ENCODE measurements at places on chromosomes 16 and 17.
A peak's percentile ranks its signal among the peaks of the same experiment; 100 is the strongest.

DNA sequence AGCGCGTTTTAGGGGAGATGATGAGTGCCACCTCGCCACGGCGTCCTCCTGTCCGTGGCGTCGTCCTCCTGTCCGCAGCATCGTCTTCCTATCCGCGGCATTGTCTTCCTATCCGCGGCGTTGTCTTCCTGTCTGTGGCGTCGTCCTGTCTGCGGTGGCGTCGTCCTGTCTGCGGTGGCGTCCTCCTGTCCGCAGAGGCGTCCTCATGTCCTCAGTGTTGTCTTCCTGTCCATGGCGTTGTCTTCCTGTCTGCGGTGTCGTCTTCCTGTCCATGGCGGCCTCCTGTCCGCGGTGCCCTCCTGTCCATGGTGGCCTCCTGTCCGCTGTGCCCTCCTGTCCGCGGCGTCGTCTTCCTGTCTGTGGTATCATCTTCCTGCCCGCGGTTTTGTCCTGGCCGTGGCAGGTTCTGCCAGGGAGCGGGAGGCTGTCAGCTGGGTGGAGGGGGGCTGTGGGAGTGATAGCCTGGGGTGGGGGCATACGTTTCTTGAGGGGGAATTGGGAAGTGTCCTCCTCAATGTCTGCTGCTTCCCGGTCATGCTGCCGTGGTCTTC is 30.9 kb downstream of the TBCD start:
- peak; percentile 23 for DNase-seq

DNA sequence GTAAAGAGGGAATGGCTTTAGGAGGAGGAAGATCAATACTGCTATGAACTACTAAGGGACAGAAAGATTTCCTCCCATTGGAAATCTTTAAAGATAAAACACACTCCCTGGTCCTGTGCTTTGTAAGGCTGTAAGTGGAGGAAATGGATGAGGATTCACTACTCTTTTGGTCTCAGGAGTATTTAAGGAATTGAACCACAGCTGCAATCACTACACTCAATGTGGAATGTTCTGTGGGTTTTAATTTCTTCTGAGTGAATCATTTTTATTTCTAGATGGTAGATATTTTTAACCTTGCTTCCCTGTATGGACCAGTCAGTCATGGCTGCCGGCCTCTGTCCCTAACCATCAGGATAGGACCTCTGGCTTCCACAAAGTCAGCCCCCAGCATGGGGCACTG is 65.6 kb downstream of the SDR42E1 start:
- DNase-seq: no peak

DNA sequence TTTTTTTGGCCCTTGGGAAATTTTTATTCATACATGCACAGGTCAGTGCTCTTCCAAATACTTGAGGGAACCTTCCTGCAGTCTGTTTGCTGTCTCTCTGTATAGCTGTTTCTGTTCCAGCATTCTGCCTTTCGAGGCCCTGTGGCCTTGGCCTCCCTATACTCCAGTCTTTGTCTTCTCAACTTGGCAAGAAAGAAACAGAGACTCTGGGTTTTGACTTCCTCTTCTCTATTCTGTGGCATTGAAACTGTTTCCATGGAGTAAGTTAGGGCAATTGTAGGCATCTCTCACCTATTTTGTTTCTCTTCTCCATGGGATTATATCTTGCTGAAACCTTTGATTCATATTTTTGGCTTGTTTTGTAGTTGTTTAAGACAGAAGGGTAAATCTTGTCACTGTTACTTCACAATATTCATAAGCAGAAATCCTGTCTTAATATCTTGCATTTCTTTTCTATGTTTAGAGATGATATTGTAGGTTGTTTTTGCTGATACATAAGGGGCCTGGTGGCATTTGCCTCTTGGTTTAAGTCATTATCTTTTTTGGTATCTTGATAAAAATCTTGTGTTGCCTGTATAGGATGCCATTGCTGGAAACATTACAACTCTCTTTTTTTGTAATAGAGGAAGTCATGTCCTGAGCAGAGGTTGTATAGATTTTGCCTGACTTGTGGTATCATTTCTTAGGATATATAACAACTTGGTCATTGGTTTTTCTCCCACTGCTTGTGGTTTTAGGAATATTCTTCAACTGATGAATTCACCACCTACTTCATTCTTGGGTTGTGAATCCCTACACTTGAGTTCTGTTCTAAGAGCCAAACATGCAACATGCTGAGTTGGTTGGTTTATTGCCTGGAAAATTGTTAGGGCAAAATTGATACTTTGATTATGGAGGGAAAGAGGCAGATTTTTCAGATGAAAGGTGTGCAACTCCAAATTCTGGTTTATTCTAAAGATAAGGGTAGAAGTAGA is 168.6 kb downstream of the FTO start:
- DNase-seq: no peak

- DNase-seq: no peak
Observed at GRCh38 chr16:68704232-68704867, 32.7 kb upstream of the CDH1 start.

DNA sequence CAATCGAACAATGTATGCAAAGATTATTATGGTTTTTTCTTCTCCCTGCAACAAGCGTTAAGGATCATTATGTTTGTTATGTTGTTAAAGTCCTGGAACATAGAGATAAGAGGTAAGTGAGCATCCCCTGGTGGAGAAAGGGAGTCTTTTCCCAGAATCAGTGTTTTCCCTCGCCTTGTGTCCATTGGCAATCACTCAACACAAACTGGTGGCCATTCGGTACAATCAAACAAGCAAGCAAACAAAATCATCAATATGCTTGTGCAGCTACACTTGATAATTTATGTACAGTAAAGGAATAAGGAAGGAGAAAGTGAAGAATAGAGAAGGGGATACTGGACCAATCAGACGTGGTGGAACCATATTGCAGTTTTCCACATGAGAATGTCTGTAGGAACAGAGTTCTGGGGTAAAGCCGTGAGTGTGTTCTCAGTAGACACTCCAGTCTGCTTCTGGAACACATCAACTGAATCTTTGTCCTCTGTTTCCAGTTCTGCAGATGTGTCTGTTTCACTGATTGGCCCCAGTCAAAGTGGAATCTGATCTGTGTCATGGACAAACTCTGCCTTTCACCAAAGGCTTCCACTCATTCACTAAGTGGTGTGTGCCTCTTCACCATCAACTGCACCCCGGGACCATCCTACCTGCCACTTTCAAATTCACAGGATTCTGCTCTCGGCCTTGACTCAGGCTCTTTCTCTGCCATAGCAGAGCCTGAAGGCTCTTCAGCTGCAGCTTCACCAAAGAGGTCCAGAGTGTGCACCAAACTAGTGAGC is 169.5 kb downstream of the AHSP start:
- no peak for DNase-seq

DNA sequence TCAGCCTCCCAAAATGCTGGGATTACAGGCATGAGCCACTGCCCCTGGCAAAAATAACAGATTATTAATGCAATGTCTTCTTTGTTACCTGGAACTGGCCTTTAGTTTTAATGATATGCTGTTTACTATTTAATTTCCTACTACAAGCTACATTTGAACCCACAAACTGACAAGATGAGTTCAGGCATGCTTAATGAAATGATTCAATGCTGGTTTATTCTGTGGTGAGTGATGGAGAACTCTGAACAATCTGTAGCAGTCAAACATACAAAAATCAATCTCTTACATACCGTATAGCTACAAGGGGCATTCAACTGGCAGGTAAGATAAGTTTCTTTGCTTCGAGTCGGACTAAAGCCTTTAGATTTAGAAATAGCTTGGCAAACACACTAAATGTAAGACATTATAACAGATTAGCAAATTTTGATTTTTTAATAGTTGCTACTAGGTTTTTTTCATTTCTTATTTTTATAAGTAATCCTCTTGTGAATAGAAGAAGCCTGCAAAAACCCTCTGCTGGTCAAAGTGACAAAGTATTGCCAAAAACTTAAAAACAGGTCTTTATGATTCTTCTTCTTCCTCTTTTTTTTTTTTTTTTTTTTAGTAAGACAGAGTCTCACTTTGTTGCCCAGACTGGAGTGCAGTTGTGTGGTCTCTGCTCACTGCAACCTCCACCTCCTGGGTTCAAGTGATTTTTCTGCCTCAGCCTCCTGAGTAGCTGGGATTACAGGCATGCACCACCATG is 138.5 kb downstream of the SSH2 start:
- DNase-seq: no peak

GRCh38 chr16:46629331-46630219 is 8.4 kb upstream of the SHCBP1 start:
- no peak for DNase-seq

GRCh38 chr17:10875430-10875851 is 37.6 kb upstream of the PIRT start:
- DNase-seq: no peak

GRCh38 chr17:70636517-70637133 is 467.3 kb downstream of the KCNJ2 start:
- no peak for DNase-seq

DNA sequence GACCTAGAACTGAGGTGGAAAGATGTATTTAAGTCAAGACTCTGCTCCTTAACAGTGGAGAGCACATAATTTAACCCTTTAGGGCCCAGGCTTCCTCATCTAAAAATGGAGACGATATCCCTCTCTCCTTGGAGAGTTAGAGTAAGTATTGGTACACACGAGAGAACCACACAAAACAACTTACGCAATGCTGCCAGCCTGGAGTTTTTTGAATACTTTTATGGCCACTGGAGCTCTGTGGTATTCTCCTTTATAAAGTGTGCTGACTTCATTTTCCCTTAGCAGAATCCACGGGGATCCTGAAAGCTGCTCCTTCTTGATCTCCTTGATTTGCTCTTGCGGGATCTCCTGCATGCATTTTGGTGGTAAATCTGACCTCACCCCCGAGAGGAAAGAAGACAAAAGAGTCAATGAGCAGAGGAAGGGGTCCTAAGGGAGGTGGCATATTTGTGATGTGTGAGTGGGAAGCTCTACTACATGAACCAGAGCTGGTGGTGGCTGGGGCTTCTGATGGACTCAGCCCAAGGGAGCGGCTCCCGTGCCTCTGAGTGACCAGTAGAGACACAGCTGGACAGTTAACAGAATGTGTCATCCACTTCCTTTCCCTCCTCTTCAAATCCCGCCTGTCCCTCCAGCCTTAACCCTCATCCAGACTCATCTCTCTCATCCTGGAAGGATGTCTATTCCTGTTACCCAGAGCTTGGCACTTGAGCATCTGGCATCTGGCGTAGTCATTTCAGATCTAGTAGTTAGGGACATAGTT is 9.4 kb downstream of the MLKL start:
- DNase-seq: no peak

- no peak for DNase-seq
Observed at GRCh38 chr17:78589031-78589675, 12.0 kb upstream of the DNAH17 start.

GRCh38 chr17:15247891-15248529 is 17.1 kb downstream of the PMP22 start:
- DNase-seq: no peak

GRCh38 chr16:89550421-89551007 is 10.0 kb upstream of the RPL13 start:
- DNase-seq: no peak

DNA sequence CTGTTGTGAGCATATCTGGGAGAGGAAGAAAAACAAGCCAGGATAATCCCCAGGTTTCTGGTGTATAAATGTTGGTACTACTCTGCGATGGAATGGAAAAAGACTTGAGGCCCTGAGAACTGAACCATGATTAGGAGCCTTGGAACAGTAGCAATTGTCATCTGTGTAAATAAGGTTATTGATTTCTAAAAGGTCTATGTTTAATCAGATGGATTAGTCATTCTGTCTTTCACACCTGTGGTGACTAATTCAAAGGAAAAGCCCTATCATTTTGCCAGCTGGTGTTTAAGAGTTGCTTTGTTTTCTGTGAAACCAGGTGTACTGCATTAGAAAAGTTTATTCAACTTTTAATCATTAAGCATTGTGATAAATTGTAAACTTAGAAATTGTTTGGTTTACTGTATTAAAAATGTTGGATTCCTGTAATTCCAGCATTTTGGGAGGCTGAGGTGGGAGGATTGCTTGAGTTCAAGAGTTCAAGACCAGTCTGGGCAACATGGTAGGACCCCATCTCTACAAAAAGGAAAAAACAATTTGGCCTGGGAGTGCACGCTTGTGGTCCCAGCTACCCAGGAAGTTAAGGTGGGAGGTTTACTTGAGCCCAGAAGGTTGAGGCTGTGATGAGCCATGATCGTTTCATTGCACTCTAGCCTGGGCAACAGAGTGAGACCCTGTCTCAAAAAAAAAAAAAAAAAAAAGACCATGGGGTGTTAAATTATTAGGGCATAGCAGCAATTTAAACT is 29.0 kb upstream of the KPNB1 start:
- no peak for DNase-seq

- DNase-seq: no peak
Observed at GRCh38 chr17:11303773-11304394, 62.9 kb downstream of the SHISA6 start.

GRCh38 chr17:27218041-27218440 is 75.9 kb upstream of the WSB1 start:
- DNase-seq: no peak

DNA sequence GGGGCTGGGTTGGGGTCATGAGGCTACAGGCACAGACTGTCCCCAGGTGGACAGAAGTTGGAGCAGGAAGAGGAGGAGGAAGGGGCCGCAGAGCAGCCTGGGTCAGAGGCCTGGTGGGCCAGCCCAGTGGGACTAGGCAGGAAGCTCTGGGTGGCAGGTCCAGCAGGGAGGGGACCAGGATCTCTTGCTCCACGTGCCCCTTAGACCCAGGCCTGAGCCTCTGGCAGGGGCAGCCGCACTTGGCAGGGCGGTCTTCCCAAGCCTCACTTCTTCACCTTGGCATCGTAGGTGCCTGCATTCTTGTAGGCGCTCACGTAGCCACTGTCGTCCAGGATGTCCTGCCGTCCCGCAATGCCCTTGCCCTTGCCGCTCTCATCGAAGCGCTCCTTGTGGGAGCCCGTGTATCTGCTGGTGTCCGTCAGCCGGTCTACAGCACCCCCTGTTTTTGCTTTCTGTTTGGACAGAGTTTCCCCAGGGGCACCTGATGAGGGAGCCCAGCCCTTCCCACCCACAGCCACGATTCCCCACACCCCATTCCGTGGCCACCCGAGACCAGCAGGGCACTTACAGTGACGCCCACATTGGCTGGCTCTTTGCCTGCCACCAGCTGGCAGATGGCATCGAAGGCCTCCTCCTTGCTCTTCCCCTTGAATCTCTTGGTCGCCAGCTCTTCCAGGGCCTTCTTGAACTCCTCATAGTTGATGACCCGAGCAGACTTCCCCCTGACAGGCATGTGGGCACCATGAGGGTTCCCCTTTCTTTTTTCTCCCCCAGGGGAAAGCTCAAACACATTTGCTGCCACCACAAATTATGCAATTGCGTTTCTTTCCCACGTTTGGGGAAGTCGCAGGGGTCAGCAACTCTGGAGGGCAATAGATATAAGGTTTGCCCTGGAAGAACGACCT is 3.1 kb downstream of the TPPP3 start:
- DNase-seq: peak; percentile 57

GRCh38 chr16:20041924-20042596 is 31.6 kb downstream of the GPR139 start:
- no peak for DNase-seq

GRCh38 chr17:3929181-3929580 is 12.9 kb upstream of the P2RX1 start:
- DNase-seq: no peak

GRCh38 chr17:42361781-42362186 is 26.5 kb downstream of the STAT3 start:
- DNase-seq: peak; percentile 32

GRCh38 chr17:81513372-81513752 is 763 bp upstream of the ACTG1 start:
- peak; percentile 90 for DNase-seq
